ENCODE measurements at places on chromosomes 3 and 15.

DNA sequence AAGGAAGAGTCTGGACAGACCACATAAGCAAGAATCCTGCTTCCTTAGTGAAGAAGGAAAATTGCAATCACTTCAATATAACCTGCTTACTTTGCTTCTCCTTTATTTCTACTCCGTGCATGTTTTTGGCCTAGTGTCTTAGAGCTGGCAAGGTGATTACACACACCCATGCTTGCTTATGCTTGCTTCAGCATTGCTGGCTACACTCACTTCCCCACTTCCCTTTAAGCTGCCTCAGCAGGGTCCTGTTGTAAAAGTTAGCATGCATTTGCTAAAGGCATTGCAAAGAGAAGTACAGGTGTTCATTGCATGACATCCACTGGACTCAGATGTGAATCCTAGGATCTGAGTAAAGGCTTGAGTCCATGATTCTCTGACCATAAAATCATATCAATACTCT, 47.5 kb upstream of the STT3B start:
- DNase-seq = no peak

- DNase-seq = no peak
Measured at GRCh38 chr3:48222616-48223513, at the start of gene CAMP. TSS of gene CAMP (plus strand) at chr3:48223495. CDS start at chr3:48223512, 17 bp downstream.

- no peak for DNase-seq
Measured at GRCh38 chr3:31882431-31882830, 98.6 kb downstream of the OSBPL10 start.

DNA sequence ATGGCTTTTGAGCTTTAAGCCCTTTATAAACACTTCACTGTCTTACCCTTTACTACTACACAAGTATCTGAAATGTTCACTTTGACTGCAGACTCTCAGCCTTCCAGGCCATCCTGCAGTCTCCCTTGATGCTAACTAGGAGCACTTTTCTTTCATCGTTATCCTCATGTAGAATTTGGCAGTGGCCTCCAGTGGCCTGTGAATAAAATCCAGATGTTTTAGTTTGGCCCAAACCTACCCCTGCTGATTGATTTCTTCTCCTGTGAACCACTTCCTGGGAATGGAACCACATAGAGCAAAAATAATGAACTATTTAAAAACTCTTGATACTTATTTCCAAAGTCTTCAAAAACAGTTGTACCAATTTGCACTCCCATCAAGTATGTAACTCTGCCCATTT, 271.9 kb downstream of the FEZF2 start:
- no peak for DNase-seq

GRCh38 chr3:124272605-124273151, 280.8 kb upstream of the ROPN1 start:
- peak; percentile 87 for DNase-seq
